Activated T-helper 1 cell treated with anti-CD3 and anti-CD28 coated beads, Interleukin-2, amount 50 U/mL, for 16 hours (primary cell): ENCODE measurements at places on chromosomes 1 and 21.

DNA sequence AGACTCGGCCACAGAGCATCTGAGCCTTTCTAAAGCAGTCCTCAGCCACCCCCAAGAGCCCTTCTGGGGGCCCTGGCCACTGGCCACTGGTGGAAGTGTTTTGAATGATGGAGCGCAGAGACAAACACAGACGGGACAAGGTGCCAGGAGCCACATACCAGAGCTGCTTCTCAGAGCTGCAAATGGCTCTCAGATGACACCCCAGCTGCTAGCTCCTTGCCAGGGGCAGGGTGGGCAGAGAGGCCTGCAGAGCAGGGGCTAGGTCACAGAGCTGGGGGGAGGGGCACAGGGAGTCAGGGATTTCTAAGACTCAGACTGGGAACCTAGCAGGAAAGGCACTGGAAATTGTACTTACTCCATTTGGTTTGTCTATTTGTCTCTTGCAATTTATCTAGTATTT lies 30.4 kb downstream of the KCNN3 start:
- DNase-seq, result no peak

GRCh38 chr1:34405266-34405959 lies 228.7 kb downstream of the C1orf94 start:
- no peak for DNase-seq

GRCh38 chr1:30919025-30919881 lies 10.7 kb upstream of the SDC3 start:
- DNase-seq, result no peak

DNA sequence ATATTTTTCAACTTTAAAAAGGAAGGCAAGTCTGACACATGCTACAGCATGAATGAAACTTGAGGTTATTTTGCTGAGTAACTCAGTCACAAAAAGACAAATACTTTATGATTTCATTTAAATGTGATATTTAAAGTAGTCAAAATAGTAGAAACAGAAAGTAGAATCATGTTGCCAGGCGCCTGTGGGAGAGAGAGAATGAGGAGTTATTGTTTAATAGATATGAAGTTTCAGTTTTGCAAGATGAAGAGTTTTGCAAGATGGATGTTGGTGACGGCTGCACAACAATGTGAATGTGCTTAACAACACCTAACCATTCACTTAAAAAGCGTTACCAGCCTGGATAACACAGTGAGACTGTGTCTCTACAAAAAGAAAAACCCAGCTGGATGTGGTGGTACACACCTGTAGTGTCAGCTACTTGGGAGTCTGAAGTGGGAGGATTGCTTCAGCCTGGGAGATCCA lies 20.7 kb upstream of the ATP1A1 start:
- no peak for DNase-seq

DNA sequence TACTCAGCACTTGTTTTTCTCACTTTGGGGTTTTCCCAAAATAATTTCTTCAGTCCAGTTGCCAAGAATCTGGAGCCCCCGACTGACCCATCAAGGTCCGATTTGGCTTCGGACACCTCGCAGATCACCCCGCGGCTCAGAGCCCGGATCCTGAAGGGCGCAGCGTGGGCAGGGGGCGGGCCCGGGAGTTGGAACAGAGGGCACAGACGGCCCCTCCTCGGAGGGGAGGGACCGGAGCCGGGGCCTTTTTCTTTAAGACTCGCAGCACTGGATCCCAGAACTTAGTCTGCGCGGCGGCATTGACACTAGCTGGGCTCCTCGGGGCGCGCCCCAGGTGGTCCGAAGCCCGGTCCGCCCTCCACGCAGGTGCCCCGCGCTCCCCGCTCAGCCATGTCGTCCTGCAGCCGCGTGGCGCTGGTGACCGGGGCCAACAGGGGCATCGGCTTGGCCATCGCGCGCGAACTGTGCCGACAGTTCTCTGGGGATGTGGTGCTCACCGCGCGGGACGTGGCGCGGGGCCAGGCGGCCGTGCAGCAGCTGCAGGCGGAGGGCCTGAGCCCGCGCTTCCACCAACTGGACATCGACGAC lies at the start of gene CBR3:
CBR3 (plus strand) TSS at position 277 of the 588 bp plus-strand sequence; CDS start at position 391, 114 bp downstream.
- DNase-seq, result peak; percentile 39

DNA sequence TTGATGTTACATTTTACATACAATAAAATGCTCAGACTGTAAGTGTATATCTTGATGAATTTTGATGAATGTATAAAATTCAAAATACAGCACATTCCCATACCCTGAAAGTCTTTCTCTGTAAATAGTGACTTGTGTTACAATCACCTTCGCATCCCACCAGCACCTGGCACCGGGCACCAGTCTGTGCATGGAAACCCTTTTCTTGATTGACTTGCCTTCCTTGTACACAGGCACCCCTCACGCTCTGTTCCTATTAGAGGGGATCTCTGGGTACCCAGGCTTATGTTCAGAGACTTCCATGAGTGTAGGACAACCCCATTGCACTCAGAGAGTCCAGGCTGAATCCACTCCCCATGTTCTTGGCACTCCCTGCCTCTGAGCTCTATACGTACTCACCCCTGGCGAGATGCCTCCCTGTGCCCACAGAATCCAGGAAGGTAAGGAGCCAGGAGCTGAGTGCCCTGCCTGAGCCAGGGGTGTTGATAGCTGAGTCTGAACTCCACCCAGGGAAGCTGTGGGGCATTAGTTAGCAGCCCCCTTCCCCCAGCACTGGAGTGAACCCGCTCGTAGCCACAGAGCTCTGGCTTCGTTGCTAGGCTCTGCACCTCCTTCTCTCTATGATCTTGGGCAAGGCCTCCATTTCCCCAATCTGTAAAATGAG lies 22.5 kb upstream of the PKP1 start:
- no peak for DNase-seq

- no peak for DNase-seq
Observed at GRCh38 chr1:156664046-156664766, 13.0 kb downstream of the NES start.

DNA sequence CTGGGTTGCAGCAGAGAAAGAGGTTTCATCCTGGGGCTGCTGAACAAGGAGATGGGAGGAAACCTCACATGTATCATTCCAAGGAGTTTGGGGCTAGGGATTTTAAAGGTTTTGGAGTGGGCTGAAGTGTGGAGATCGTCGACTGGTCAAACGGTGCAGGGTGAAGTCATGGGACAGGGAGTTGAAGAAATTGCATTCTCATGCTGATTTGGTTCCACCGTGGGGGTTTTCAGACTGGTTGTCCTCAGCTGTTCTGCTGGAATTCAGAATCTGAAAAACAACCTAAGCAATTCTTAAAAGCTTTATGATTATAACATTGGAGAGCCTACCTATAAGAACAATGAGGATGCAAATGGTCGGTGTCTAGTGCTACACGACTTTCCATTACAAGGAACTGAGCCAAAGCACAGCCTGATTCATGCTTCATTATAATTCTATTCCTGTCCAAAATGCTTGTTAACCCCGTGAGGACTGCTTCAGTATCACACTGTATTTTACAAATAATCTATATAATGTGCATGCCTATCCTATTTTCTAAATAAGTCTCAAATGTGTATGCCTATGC lies 242.7 kb downstream of the TM2D1 start:
- DNase-seq, result no peak

- no peak for DNase-seq
Observed at GRCh38 chr1:230303822-230304221, 122.3 kb downstream of the PGBD5 start.

DNA sequence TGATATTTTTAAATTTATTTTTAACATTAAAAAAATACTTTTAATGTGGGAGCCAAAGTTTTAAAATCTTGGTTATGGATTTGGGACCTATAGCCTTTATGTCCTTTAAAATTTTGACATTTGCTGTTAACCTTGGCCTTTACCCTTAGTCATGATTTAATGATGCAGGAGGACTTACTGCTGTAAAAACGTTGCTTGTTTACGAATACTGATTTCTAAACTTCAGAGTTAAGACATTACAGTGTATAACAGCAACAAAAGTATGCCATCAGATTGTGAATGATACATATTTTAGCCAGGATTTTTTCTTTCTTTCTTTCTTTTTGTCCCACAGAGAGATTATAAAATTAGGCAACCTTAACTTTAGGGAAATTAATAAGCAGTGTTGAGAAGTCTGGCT lies 8.9 kb downstream of the RBM15 start:
- DNase-seq, result no peak

- no peak for DNase-seq
Observed at GRCh38 chr1:232250838-232251237, 379.1 kb downstream of the SIPA1L2 start.

DNA sequence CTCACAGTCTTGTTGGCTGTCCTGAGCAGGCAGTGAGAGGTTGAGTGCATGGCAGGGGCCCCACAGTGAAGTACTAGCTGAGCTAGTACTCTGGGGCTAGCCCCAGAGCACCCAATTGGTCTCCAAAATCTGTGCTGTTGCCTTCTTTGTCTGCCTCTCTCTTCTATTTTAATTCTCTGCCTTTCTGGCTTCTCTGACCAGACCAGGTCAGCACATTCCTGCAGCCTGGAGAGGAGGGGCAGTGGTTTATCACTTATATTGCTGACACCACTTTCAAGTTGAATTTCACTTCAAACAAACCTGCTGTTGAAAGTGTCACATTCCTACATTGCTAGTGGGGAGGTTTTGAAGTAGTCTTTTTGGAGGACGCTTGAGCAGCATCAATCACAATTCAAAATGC lies 628.7 kb downstream of the PTPRU start:
- DNase-seq, result no peak

GRCh38 chr1:113615425-113615824 lies 143.9 kb downstream of the PHTF1 start:
- no peak for DNase-seq

- DNase-seq, result no peak
Observed at GRCh38 chr1:223209293-223209898, 66.3 kb upstream of the TLR5 start.

DNA sequence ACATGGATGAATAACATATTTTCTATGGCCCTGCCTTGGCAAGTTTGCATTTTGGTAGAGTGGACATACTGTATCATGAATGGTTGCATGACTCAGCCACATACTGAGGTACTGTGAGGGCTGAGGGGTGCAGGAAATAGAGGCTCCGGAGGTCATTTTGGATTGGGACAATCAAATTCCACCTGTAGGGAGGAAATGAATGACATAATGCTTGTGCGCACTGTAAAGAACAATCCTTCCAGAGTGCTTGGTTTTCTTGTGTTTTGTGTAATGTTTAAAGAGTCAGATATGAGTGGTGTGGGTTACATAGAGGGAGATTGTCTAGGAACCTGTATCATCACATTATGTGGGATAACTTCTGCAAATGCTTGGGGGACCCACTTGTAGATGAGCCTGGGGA lies 329.9 kb upstream of the PROX1 start:
- no peak for DNase-seq

- DNase-seq, result no peak
Observed at GRCh38 chr1:232109391-232109790, 482.8 kb downstream of the DISC1 start.

GRCh38 chr1:203322500-203323179 lies 17.3 kb downstream of the BTG2 start:
- no peak for DNase-seq

DNA sequence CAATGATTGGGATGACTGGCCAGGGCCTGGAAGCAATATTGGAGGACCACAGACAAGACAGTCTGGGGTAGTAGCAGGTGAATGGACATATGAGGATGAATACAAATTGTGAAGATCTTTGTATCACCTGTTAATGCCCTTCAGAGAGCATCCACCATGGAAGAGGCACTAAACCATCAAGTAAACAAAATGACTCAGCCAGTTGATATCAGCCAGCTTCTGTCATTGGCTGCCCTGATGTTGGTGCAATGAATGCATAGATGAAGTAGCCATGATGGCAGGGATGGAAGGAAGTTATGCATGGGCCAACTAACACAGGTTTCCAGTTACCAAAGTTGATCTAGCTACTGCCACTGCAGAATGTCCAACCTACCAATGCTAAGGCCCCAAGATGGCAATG lies 16.1 kb upstream of the ERI3 start:
- no peak for DNase-seq

GRCh38 chr1:111992476-111992875 lies 3.0 kb upstream of the KCND3 start:
- no peak for DNase-seq

- DNase-seq, result no peak
Observed at GRCh38 chr1:70427976-70428375, 16.9 kb downstream of the CTH start.

- no peak for DNase-seq
Observed at GRCh38 chr1:212678456-212679410, 20.9 kb downstream of the BATF3 start.

- DNase-seq, result no peak
Observed at GRCh38 chr1:115656461-115657077, 14.8 kb downstream of the VANGL1 start.

DNA sequence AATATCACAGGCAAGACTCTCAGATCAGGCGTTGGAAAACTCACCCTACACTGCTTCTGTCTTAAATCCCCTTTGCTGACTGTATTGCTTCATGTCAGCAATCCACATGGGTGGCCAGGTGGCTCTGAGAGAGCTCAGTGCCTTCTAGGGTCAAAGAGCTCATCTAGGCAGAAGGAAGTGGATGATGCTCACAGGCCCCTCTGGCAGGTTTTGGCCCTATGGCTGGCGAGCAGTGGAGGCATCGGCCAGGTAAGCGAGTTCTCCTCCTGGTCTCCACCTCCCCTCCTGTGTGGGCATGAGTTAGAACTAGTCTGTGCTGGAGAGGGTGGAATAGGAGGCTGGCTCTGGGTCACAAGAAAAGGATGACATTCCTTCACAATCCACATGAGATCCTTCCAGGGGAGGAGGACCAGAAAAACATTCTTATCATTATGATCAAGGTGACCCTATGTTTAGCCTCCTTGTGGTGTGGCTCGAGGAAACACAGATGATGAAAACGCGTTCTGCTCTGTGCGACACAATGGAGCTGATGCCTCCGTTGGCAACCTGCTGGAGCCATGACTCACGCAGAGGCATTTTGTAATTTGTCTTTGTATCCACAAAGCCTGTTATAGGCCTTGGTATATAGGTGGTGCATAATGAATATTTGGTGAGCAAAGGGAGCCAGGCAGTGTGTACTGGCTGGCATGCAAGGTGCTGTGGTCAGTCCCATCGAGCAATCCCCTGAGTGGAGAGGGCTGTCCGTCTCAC lies 264.6 kb upstream of the RAB4A start:
- no peak for DNase-seq

- no peak for DNase-seq
Observed at GRCh38 chr1:228894442-228894989, 159.2 kb downstream of the RHOU start.

GRCh38 chr1:211257826-211258225 lies 1.3 kb upstream of the RCOR3 start:
- DNase-seq, result no peak
